ENCODE measurements at places on chromosomes 11 and 22.

GRCh38 chr11:94876222-94876621 lies 97.1 kb downstream of the CWC15 start:
- DNase-seq: no peak

DNA sequence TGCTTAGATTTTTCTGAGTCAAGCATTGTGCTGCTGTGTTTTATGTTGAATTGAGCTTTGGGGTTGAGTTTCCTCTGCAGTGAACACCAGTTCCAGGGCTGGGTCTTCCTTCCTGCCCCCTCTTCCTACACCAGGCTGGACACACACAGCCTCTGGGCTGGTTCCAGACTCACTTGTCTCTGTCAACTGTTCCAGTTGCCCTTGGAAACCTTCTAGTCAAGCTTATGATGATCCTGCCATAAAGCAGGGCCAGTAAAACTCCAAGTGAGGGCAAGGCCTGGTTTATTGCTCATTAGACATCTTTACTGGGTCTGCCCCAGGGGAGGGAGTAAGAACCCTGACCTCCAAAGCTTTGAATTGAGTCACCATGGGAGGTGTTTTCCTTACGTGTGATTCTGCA lies 61.1 kb downstream of the KIAA1671 start:
- peak; percentile 52 for DNase-seq

DNA sequence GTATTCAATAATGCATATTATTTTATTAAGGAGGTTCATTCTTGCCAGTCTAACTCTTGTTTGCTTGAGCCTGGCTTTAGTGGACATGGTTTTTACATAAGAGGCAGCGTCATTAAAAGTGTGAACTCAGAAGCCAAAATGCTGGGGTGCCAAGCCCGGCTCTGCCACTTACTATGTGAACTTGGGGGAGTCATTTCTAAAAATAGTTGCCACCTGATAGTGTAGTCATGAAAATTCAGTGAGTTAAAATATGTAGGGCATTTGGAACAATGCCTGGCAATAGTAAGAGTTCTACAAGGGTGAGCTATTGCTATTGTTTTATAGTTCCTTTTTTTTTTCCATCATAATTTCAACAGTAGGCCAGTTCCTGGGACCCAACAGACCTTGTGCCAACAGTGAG lies 49.9 kb downstream of the TENM4 start:
- DNase-seq: no peak

GRCh38 chr11:130121445-130121978 lies 38.1 kb upstream of the ST14 start:
- no peak for DNase-seq

DNA sequence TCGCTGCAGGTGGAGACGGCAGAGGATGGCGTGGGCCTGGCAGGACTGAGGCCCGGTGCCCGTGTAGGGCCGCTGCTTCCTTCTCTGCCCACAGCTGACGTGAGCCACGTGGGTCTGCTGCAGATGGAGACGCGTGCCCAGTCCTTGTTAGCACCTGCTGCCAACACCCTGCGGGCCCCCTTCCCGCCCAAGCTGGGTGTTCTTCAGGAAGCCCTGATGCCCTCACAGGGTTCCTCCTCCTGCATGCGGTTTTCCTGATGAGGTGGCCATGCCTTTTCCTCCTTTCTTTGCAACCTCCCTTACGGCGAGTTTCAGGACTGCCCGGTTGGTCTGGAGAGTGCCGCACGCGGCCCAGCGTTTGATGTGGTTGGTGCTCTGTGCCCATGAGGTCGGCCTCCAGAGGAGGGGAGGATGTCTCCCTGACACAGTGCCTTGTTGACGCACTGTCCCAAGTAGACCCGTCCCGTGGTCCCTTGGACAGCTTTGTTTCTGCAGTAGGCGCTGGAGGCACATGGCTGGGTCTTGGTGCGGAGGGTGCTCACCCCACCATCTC lies 44.7 kb downstream of the AP2A2 start:
- no peak for DNase-seq
